ENCODE measurements at places on chromosomes 4 and X.

GRCh38 chr4:182927505-182927904 is 10.3 kb upstream of the DCTD start:
- no peak for DNase-seq

DNA sequence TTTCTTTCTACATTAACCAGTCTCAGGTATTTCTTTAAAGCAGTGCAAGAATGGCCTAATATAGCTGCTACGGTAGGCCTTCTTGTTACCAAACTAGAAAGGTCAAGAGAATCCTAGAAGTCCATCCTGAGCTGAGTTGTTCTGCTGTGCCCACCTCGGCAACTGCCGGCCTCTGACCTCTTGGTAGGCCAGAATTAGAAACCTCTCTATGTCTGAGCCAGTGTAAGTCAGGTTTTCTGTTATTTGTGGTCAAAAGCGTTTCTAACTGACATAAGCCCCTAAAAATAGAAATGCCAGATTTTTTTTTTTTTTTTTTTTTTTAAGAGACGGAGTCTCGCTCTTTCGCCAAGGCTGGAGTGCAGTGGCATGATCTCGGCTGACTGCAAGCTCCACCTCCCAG is 43.1 kb downstream of the SOWAHB start:
- DNase-seq = no peak

DNA sequence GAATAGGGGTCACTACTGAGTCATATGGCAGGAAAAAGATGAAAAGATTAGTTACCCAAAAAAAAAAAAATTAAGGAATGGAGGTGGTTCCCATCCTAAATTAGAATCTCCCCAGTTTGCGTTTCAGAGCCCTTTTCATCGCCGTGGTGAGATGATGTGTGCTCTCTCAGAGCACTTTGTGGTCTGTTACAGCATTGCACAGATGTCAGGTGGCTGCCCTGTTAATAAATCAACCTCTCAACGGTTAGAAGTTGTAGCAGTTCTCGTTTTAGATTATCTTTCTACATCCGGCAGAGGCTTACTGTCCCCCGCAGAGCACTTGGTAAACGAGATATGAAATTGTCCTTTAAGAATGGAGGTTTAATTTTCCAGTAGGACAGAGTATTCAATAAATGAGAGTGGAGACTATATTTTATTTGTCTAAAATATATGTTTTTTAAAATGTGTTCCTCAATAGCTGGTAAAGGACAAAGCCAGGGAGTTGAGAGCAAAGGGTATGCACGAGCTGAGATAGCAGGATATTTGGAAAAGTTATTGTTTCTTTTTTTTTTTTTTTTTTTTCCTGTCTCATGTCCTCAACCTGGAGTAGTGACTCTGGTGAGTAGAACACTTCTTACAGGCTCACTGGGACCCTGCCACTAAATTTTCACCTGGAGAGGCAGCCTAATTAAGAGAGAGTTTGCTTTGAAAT is 26.9 kb downstream of the AFF1 start:
- DNase-seq = no peak

DNA sequence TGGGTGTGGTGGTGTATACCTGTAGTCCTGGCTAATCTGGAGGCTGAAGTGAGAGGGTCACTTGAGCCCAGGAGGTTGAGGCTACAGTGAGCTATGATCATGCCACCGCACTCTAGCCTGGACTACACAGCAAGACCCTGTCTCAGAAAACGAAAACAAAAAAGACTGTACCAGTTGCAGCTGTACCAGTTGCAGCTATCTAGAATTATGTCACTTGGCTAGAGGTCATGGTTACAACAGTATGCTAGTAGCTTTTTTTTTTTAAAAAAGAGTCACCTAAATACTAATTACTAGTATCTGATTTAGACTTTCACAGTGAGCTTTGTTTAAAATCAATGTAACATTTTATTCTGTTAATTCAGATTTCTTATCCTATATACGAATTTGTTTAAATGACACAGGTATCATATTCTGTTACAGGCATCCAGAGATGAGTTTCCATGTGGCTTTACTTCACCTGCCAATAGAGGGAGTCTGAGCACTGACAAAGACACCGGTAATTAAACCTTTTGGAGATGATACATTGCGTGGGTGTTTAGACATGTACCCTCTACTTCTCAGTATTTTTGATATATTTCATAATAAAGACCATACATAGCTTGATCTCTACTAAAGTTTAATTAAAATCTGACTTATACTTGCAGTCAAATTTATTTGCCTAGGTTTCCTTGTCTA is 100.2 kb upstream of the IL13RA1 start:
- DNase-seq = peak; percentile 12

DNA sequence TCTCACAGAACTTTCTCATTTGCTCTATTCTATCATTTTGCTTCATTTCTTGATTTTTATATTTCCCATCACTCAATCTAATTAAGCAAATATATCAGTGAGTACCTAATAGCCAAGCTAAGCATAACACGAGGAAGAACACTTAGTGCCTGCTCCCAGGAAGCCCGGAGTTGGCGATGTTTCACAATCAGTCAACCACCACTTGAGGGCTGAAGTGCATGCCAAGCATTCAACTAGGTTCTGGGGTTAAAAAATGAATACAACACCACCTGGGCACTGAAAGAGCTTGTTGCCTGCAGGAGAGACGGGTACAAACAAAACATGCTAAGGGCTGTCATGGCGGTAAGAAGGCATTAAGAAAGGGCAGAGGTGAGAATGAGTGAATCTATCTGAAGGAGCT is 47.5 kb downstream of the UCHL1 start:
- no peak for DNase-seq

- DNase-seq = no peak
Measured at GRCh38 chr4:163673848-163674697, 179.6 kb downstream of the TMA16 start.

- DNase-seq = no peak
Measured at GRCh38 chr4:148090029-148090428, 352.2 kb downstream of the NR3C2 start.

GRCh38 chrX:65578346-65578745 is 43.8 kb upstream of the LAS1L start:
- no peak for DNase-seq

- DNase-seq = peak; percentile 37
Measured at GRCh38 chr4:97645071-97645821, 498.0 kb downstream of the STPG2 start.

DNA sequence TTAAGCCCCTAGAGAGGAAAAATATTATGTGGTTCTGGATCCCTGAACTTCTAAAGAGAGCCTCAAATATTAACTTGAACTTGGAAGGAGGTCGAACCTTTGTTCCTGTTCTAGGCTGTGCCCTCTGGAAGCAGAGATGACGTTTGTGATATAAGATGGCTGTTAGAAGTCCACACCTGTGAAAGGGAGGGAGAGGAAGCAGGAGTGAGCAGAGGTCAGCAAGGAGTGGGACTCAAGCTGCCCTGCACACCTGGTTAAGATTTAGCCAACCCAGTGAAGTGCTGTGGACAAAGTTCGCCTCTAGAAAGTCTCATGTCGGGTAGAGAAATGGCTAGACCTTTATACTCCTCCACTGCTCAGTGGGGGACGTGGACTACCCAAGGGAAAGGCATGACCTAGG is 566.2 kb downstream of the MID1IP1 start:
- DNase-seq = no peak

DNA sequence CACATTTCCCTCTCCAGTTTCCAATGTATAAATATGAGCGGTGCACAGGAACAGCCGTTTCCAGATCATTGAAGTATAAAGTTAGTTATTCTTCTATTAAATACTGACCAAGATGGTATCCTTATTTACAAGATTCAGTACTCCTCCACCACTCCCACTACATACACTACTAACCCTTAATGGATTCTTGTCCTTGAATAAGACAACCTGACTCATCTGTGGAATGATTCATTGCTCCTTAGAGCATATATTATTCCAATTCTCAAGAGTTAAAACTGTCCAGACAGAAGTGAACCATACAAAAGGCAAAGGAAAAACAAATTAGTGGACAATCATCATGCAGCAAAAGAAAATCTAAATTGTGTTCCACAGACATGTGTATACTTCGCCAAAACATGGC is 373.3 kb downstream of the IDS start:
- no peak for DNase-seq

DNA sequence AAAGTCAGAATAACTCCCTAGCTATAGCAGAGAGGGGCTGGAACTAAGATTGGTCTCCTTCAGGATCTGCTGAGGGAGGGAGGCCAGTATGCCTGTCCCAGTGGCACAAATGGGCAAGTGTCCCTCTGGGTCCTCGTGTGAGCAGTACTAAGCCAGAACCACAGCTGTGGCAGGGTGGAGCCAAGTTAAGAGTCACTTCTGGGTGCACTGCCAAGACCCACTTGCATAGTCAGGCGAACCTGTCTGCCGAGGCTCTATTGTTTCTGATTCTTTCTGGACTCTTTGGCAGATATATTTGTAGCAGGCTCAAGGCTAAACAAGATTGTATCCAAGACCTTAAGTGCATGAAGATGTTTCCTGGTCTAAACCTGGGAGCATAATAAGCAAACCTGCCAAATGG is 1123.7 kb upstream of the POU3F4 start:
- DNase-seq = no peak

DNA sequence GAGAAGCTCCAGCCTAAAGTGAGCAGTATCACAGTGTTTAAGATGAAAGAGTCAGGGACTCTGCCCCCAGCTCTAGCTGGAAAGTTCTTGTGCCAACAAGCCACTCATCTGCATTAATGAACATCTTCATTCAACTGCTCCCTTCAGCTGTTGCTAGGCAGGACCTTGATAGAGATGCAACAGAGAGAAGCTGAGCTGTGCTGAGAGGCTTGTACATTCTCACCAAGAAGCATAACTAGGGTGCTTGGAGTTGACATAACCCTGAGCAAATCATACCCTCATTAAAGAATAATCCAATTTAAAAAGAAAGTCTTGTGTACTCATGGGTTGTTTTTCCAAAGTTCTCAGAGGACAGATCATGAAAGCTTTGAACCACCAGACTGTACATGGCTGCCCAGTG is 63.2 kb downstream of the ATXN3L start:
- DNase-seq = no peak

DNA sequence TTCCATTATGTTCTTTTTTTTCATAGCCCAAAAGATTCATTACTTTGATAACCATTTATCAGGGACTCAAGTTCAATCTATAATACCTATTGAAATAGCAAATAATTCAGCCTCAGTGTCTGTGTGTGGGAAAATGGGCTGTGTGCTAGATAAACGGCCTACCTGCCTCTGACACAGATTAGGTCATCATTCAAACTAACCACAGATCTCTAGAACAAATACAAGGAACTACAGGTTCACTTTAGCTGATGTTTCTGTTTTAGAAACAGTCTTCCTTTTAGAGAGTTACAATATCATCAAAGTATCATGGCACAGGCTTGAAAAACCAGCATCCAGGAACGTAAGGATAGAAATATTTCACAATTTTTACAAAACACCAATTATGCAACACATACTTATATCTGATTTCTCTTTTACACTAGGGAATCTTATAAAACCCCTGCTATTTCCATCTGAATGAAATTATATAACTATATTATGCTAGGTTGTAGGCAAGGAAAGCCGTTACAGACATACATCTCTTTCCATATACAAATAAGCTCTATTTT is 56.6 kb upstream of the MAB21L2 start:
- DNase-seq = no peak

DNA sequence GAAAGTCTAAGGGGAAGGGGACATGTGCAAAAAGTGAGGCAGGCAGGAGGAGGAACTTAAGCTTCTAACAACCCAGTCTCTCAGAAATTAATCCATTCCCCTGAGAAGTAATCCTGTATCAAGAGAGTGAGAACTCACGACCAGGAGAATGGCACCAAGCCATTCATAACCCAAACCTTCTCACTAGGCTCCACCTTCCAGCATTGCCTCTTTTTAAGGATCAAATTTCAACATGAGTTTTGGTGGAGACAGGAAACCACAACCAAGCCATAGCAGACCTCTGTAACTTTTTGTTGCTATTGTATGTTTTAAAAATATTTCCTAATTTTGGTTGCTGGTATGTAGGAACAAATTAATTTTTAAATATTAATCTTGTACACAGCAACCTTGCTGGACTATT is 32.8 kb downstream of the PASD1 start:
- DNase-seq = no peak

DNA sequence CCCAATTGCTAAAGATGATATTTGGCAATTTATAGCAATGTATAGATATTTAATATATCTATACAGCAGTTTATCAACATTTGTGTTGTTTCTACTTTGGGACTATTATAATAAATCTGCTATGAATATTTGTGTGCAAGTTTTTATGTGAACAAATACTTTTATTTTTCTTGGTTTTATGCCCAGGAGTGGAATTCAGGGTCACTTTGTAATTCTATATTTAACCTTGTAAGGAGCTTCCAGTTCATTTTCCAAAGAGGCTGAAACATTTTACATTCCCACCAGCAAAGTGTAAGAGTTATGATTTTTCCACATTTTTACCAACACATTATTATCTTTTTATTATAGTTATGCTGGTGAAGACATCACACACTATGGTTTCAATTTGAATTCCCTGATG is 801.3 kb downstream of the PCDH18 start:
- DNase-seq = no peak

- no peak for DNase-seq
Measured at GRCh38 chrX:136660896-136661295, 12.9 kb downstream of the CD40LG start.

DNA sequence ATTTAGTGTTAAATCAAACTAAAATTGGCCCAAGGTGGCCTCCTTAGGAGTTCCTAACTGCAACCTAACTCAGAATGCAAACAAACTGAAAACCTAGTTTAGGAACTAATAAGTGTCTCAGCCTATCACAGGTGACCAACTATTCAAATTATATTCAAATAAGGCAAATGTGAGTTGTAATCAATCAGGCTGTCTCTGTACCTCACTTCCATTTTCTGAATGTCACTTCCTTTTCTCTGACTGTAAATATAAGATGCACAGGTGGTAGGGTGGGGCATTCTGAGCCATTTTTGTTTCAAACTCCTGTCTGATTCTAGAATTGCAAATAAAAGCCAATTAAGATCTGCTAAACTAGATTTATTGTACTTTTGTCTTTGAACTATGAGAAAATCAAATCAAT is 401.5 kb downstream of the PPP3CA start:
- DNase-seq = no peak

DNA sequence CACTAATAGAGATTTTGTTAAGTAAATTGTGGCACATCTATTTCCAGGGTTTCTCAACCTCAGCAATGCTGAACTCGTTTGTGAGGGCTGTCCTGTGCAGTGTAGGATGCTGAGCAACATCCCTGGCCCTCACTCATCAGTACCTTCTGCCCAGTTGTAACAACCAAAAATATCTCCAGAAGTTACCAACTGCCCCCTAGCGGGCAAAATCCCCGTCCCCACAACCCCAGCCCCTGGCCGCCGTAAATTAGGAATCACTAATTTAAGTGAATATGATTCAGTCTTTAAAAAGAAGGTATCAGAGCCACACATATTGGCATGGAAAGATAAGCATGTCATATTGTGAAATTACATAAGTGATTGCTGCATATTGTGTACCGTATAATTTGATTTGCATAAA is 123.4 kb downstream of the ASB9 start:
- DNase-seq = peak; percentile 74

GRCh38 chr4:15457406-15458201 is 12.1 kb upstream of the CC2D2A start:
- DNase-seq = no peak

Data from HAP-1 (cell line).